Naive B cell (primary cell): ENCODE measurements at places on chromosomes 5 and 9. TPM values are rescaled to one million over a fixed set of nuclear protein-coding genes. Genes with fewer than 3 reads are reported as not detected.

Gene POU4F3
- not detected for polyA plus RNA-seq

DNA sequence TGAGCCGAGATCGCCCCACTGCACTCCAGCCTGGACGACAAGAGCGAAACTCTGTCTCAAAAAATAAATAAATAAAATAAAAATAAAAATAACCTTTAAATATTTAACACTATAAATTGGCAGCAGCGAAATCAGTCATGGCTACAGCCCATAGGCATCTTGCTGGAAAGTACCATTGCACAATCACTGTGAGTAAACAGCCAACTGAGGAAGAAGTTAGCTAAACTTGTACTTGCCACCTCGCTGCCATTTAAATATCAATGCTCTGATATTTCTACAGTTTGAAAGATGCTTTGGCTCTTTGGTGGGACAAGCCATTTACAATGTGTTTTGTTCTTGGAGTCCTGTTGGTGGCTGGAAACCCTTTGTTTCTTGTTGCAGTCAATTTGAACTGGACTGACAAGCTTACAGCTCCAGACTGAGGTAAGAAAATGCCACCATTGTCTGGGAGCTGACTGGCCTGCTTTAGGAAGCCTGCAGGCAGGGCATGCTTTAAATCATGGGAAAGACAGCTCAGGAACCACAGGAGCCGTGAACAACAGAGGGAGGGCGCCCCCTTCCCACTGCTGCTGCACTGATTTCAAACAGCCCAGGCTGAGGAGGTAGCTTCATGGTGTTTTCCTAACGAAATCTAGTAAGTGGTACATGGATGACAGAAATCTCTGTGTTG lies 322.8 kb upstream of the RFX3 start:
- no peak overlapping the region for H3K4me3 ChIP-seq
- H3K36me3 ChIP-seq: no peaks in the 10 kb centered on the region
- no peak for DNase-seq
- no peaks in the 10 kb centered on the region for H3K27me3 ChIP-seq

DNA sequence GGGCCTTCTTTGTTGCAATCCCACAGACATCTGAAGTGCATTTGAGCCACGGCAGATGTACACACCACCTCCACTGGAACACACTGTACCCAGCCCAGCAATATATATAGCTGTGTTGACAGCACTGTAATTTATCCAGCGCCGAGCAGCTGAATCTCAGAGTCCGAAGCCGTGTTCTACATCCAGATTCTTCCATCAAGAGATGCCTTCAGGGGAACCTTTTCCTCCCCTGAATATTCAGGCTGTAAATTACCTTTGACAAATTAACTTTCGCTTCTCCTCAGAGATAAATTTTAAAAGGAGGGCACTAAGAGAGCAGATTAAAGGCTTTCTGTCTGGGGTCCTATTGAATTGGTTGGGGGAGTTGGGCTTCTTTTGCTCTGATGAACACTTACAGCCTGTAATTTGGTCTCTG lies 76.4 kb downstream of the ROR2 start:
- no peak for DNase-seq
- H3K27me3 ChIP-seq: peaks cover 11% of the 10 kb centered on the region
- H3K36me3 ChIP-seq: no peaks in the 10 kb centered on the region
- no peaks in the 10 kb centered on the region for H3K4me1 ChIP-seq
- no peak overlapping the region for H3K4me3 ChIP-seq

DNA sequence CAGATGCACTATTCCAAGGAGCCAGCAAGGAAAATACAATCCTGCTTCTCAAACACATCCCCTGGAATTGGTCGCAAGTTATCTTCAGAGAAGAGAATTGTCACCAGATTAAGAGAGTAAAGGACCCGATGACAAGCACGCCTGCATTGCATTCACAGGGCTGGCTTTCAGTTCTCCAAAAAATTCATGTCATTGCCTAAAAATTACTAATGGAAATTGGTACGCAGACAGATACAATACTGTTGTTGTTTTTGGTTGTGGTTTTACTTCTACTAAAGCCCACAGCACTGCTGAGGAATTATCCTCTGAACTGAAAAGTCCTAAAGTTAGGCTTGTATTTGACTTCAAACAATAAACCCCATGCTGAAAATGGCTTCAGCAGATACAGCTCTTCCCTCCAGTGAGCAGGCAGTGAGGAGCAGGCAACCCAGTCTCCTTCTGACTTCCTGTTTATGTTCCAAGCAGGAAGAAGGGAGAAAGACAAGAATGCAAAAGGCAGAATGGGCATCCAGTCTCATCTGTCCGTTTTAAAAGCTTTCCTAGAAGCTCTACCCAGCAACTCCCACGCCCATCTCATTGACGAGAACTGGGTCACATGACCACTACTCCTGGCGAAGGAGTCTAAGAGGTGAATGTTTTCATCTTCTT lies 80.6 kb upstream of the ZNF366 start:
- peaks cover 29% of the 10 kb centered on the region for H3K27me3 ChIP-seq
- H3K4me3 ChIP-seq: no peak overlapping the region
- DNase-seq: no peak

- H3K36me3 ChIP-seq: no peaks in the 10 kb centered on the region
- no peak for DNase-seq
- peaks cover 11% of the 10 kb centered on the region for H3K4me1 ChIP-seq
- no peaks in the 10 kb centered on the region for H3K27me3 ChIP-seq
- H3K27ac ChIP-seq: no peak overlapping the region
- no peak overlapping the region for H3K4me3 ChIP-seq
Measured at GRCh38 chr5:53923961-53924360, 363.5 kb downstream of the NDUFS4 start.

DNA sequence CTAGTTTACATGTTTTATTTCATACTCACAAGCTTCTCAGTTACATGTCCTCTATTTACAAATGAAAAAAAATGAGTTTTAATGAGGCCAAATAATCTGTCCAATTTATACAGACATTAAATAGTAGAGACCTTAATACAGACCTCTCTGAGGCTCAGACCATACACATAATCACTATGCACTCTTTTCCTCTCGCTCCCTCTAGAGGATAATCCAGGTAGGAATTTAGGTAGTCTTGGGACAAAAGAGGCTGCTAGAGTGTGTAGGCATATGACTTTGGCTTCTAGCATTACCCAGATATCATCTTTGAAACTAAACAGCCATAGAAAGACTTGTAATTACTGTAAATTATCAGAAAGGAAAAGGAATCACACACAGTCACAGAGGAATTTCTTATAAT lies 444.7 kb downstream of the HINT1 start:
- H3K4me3 ChIP-seq: no peak overlapping the region
- no peaks in the 10 kb centered on the region for H3K4me1 ChIP-seq
- peaks cover 5% of the 10 kb centered on the region for H3K27me3 ChIP-seq
- no peak overlapping the region for H3K27ac ChIP-seq
- no peak for DNase-seq
- H3K36me3 ChIP-seq: no peaks in the 10 kb centered on the region

- no peak for DNase-seq
- no peak overlapping the region for H3K27ac ChIP-seq
- H3K36me3 ChIP-seq: peaks cover 8% of the 10 kb centered on the region
- H3K4me3 ChIP-seq: no peak overlapping the region
Measured at GRCh38 chr9:131714821-131715220, 25.1 kb downstream of the RAPGEF1 start.

DNA sequence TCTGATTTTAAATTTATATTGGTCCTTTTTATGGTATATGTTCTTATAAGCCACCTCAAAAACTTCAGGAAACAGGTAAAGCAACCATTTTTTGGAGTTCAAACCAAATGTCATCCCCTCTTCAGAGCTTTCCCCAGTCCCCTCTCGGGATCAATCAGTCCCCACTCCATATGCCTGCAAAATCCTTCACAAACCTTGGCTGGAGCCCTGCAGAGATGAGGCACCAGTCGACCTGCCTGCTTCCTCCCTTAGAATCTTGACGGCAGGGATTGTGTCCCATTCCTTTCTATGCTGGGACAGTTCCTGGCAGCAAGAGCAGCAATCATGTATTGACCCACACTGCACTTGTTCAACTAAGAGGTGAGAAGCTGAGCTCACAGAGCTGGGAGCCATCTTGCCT lies 22.6 kb downstream of the B4GALT1 start:
- no peaks in the 10 kb centered on the region for H3K27me3 ChIP-seq
- peak overlapping the region; percentile 98 for H3K27ac ChIP-seq
- no peaks in the 10 kb centered on the region for H3K36me3 ChIP-seq
- peak overlapping the region; percentile 56 for H3K4me3 ChIP-seq
- peaks cover 61% of the 10 kb centered on the region for H3K4me1 ChIP-seq
- DNase-seq: no peak

DNA sequence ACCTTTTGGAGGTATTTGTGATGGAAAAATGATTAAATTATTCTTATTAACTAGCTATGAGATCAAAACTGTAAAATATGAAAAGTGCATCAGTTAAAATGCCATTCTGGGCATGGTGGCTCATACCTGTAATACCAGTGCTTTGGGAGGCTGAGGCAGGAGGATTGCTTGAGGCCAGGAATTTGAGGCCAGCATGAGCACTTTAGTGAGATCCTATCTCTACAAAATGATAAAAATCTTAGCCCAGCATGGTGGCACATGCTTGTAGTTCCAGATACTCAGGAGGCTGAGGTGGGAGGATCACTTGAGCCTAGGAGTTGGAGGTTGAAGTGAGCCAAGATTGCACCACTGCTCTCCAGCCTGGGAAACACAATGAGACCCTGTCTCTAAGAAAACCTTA lies 252.5 kb upstream of the SEMA6A start:
- H3K4me1 ChIP-seq: no peaks in the 10 kb centered on the region
- no peaks in the 10 kb centered on the region for H3K27me3 ChIP-seq
- DNase-seq: no peak
- H3K36me3 ChIP-seq: no peaks in the 10 kb centered on the region

DNA sequence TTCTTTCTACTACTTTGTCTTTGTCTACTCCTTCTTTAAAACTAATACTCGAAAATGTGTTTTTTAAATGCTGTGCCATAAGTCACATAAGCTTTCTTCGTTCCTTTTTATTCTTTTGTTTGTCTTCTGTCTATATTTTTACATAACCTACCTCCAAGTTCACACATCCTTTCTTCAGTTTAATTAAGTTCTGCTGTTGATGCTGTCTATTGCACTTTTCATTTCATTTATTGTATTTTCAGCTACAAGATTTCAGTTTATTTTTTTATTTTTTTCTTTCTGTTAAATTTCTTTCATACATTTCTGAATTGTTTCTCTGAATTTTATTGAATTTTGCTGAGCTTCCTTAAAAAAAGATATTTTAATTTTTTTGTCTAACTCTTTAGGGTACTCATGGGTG lies 878.2 kb downstream of the MAT2B start:
- H3K4me3 ChIP-seq: no peak overlapping the region
- H3K4me1 ChIP-seq: no peaks in the 10 kb centered on the region
- H3K27me3 ChIP-seq: no peaks in the 10 kb centered on the region
- DNase-seq: no peak
- H3K27ac ChIP-seq: no peak overlapping the region
- H3K36me3 ChIP-seq: no peaks in the 10 kb centered on the region
